LoVo (cell line): ENCODE measurements at places on chromosomes 13 and 19.

- no peak for DNase-seq
Measured at GRCh38 chr13:27171244-27171826, at the start of gene USP12. USP12 (minus strand) TSS chr13:27171811; CDS start chr13:27171639, 172 bp downstream.

- no peak for DNase-seq
Measured at GRCh38 chr13:35354285-35354684, 122.2 kb downstream of the MAB21L1 start.

GRCh38 chr13:35826626-35827254, 304.4 kb downstream of the DCLK1 start:
- no peak for DNase-seq

- DNase-seq, result peak; percentile 25
Measured at GRCh38 chr19:46728693-46729339, 11.9 kb upstream of the PRKD2 start.

DNA sequence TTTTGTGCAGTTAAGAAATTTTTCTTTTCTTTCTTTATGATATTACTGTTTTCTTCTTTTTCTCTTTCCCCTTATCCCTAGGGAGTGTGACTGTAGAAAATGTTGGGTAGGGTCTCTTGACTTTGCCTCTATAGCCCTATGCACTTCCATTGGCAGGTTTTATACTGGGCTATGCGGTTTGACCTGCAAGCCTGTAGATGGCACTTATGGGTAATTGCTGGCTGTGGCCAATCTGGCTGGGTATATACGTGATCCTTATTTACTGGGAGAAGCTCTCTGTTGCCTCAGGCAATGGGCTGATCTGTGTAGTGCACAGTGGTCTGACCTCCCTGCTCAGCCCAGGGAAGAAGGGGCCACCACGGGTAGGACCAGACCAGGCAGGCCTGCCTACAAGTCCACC, 78.8 kb downstream of the RAP2A start:
- no peak for DNase-seq

- DNase-seq, result no peak
Measured at GRCh38 chr19:474126-475078, 13.6 kb upstream of the SHC2 start.

DNA sequence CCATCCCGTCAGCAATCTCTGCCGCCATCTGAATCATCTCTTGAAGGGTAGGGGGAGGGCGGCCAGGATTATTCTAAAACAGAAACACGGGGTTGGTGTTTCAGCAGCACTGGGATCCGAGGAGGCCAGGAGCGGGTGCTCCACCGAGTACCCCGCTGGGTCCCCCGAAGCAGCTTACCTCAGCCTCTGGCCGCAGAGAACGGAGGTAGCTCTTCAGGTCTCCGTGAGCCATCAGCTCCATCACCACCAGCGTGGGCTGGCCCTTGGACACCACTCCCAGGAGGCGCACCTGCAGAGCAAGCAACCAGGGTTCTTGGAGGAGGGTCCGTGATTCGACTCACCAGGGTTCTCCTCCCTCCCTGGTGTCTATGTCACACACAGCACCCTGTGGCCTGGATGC, 53.2 kb downstream of the ZNF557 start:
- no peak for DNase-seq

GRCh38 chr19:530134-531008, 1.2 kb upstream of the CDC34 start:
- no peak for DNase-seq

- DNase-seq, result no peak
Measured at GRCh38 chr13:37597477-37598025, 1.0 kb downstream of the POSTN start.

DNA sequence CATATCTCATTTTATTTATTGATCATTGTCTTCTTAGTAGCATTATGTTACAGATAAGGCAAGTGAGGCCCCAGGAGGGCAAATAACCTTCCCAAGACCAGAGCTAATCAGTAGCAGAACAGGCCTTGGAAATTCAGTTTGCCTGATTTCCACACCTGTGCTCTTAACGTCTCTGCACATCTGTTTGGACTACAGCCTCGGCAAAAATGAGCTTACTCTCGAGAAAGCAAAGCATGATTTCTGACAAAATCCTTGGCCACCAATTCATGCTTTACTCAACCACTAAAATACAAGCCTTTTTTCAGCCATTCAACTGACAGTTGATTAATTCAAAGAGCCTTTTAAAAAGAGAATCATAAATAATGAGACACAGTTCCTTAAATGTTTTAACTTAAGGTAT, 309.3 kb upstream of the HTR2A start:
- no peak for DNase-seq

- no peak for DNase-seq
Measured at GRCh38 chr13:33489563-33489962, 204.0 kb upstream of the STARD13 start.

DNA sequence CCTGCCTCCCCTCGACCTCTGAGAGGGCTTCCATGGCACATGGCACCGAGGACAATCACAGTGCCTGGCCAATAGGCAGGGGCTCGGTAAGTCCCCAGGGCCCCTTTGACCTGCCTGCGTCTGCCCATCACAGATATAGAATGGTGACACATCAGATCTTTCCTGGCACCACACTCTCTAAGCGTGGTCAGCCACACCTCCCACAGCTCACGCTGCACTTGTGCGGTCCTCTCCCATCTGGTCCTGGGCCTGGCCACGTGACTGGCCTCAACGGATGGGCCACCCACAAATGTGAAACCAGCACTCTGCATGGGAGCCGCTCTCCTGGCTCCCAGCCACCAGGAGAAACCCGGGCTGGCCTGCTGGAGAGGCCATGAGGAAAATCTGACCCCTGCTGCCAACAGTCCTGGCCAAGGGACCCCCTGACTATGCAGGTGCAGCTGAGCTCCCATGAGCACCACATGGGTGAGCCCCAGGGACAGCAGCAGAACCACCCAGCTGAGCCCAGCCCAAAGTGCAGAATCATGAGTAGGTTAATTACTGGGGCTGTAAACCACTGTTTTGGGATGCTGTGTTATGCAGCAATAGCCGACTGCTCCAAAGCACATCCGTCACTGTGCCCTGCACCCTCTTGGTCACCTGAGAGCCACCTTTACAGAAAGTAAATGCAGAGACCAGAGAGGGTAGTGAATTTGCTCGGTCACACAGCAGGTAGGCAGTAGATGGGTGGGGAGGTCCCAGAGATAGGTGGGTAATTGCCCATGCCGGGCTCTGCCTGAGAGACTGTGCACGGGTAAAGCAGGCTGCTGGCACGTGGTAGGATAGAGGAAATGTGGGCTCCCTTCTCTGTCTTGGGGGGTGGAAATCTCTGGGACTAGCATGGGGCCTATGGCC, 9.7 kb upstream of the MEF2B start:
- no peak for DNase-seq

DNA sequence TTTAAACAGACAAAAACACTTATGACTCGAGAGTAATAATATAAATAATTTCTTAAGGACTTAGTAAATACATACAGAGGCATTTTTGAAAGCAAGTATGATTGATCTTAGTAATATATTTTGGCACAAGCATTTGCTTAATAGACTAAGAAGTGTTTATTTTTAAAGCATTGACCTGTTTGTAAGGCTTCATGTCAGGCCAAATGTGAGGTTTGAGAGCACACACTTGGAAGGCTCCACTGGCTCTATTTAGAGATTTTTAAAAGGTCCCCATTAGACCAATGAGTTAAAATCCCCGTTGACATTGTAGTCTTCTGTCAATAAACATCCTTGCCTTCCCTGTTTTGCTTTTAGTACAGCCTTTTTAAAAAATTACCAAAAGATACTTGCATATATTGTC, 50.4 kb downstream of the ATP8A2 start:
- DNase-seq, result no peak

DNA sequence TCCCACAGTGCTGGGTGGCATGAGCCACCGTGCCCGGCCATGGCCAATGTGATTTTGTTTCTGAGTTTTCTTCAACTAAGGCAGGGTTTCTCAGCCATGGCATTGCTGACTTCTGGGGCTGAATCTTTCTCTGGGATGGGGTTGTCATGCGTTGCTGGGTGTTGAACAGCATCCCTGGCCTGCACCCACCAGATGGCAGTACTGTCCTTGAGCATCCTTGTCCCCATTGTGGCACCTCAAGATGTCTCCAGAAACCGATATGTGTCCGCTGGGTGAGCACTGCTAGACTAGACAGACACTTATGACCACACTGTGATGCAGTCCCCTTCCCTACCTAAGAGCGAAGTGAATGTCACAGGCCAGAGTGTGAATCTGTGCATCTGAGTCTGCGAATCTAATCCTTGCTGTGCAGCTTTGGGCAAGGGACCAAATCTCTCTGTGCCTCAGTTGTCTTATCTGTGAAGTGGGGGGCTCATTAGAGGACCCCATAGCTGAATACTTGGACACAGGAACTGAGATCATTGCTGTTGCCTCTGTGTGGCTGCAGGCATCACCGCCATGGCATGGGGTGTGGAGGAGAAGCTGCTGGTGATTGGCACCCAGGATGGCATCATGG, 50.3 kb upstream of the SIN3B start:
- peak; percentile 37 for DNase-seq

DNA sequence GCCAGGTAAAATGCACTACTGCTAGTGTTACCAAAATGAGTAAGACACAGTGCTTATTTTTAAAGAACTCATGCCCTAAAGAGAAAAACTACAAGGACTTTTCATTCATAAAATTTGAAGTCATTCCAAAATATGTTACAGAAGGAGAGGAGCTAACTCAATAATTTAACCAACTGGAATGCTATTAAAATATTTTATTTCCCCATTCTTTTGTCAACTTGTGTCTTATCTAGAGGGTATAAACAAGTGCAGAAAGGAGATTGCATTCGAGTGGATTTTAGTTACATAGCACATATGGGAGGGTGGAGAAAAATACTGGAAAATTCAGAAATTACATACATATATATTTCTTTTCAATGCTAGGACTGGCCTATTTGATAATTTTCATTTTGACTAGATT, 131.0 kb upstream of the IRS2 start:
- DNase-seq, result no peak

DNA sequence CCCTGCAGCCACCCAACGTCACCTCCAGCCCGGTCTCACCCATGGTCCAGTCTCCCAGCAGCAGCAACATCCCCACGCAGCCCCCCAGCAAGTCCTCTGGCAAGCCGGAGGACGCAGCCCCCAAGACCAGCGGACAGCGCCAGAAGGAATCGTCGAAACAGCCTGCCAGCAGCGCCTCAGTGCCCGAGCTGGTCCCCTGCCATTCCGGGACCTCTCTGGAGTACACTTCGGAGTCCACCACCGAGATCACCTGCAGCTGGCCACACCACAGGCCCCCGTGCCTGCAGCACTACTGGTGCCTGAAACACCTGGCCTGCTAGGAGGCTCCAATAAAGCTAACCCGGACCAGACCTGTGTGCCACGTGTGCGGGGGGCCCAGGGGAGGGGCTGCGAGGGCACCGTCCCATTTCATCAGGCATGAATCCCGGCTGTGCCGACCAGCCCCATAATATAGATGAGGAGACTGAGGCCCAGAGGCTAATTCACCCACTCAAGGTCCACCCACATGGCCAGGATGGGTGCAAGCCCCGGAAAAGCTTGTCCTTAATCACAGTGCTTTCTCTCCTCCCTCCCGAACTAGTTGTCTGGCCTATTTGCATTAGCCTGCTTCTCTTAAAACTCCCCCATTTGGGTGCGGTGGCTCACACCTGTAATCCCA, 6.7 kb downstream of the REEP6 start:
- DNase-seq, result no peak

GRCh38 chr13:36344886-36345437, 1.2 kb downstream of the SPART start:
- no peak for DNase-seq

- no peak for DNase-seq
Measured at GRCh38 chr19:42762789-42763188, 2.7 kb downstream of the PSG8 start.

DNA sequence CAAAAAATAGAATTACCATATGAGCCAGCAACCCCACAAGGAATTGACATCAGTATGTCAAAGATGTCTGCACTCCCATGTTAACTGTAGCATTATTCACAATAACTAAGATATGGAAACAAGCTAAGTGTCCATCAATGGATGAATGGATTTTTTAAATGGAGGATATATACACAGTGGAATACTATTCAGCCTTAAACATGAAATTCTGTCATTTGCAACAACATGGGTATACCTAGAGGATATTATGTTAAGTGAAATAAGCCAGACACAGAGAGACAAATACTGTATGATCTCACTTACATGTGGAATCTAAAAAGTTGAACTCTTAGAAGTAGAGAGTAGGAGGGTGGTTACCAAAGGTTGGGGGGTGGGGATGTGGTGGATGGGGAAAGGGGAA, 8.0 kb upstream of the ZNF567 start:
- DNase-seq, result no peak

- peak; percentile 72 for DNase-seq
Measured at GRCh38 chr19:52896431-52897137, 851 bp downstream of the ZNF320 start.

- no peak for DNase-seq
Measured at GRCh38 chr13:97539651-97540610, 106.0 kb downstream of the RAP2A start.
